ENCODE measurements at places on chromosomes 4 and X.

DNA sequence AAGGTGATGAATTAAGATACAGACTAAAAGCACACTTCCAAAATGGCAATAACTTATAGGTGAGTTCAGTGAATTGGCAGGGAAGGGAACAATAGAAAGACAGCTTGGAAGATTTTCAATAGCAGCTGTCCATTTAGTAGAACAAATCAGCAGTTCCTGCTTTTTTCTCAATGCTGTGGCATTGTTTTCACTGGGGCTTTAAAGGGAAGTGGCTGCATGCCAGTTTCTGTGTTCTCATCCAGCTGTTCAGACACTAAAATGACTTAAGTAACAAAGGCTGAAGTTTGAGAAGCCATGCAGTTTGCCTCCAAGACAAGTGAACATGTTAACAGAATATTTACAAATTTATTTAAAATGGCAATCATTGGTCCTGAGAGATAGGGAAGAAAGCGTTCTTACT lies 291.9 kb downstream of the FAM47A start:
- no peak for DNase-seq

DNA sequence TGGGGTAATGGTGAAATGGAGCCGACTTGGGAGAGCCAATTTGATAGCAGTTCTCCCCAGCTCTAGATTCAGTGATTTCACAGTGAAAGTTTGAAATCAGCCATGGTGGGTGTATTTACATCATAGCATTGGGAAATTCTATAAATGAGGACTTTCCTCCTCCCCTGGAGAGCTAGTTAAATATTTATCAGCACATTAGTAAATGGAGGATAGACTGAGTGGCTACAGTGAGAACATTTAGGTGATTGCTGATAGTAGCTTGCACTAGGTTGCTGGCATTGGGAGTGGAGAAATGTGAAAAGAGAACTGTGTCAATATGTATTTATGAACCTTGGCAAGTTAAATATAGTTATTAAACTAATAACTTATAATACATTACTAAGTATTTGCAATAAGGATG lies 347.3 kb downstream of the CCSER1 start:
- DNase-seq, result no peak

DNA sequence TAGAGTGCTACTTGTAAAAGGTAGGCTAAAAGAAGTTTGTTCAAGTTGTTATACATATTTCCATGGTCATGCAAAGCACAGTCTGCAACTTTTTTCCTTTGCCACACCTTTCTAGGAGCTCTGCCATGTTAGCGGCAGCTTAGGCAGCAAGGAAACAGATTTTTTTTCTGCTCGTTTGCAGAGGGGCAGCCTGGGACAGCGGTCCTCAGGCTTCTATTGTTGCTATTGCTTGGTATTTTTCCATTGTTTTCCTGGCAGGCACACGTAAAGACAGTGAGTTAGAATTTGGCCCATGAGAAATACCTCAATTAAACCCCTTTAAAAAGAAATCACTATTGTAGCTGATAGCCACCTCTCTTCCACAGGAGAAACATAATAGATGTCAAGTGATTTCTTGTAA lies 391.4 kb downstream of the SH2D1A start:
- DNase-seq, result no peak

GRCh38 chr4:83644677-83645659 lies 109.1 kb downstream of the GPAT3 start:
- no peak for DNase-seq

DNA sequence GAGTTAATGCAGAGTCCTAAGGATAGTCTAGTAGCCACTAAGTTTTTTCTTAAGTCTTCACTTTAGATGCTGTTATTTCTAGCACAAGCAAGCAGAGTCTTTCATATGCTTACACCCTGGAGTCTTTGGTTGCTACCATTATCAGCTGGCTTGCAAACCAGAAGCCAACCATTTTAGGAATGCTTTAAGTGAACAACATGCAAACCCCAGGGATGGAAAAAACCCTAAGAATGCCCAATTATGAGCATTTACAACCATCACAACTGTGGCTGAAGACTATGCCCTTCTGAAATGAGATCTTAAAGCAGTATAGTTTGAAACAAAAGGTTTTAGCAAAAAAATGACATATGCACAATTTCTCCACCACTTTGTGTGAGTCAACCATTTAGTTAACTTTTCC lies 6.6 kb downstream of the MID1IP1 start:
- no peak for DNase-seq

All from DMS79 (cell line).